NCI-H1417 (cell line): ENCODE measurements at places on chromosomes 5 and 9.
A peak's percentile ranks its signal among the peaks of the same experiment; 100 is the strongest.

- DNase-seq, result no peak
These were observed 8.4 kb downstream of the CNOT8 start for GRCh38 chr5:154866841-154867240.

DNA sequence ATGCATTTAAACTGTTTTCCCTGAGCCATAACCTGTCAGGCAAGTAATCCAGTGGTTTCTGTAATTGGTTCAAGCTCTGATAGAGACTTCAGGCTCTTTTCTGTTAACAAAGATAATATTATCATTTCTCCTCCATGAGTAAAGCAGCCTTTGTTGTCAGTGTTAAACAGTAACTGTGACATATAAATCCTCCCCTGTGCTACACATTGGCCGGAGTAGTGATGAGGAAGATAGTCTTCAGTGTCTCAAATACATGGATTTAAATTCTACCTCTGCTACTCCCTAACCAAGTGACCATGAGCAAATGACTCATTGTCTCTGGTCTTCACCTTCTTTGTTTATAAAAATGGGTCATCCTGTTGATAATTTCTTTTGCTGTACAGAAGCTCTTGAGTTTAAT lies 615.5 kb upstream of the CHD1 start:
- DNase-seq, result no peak

DNA sequence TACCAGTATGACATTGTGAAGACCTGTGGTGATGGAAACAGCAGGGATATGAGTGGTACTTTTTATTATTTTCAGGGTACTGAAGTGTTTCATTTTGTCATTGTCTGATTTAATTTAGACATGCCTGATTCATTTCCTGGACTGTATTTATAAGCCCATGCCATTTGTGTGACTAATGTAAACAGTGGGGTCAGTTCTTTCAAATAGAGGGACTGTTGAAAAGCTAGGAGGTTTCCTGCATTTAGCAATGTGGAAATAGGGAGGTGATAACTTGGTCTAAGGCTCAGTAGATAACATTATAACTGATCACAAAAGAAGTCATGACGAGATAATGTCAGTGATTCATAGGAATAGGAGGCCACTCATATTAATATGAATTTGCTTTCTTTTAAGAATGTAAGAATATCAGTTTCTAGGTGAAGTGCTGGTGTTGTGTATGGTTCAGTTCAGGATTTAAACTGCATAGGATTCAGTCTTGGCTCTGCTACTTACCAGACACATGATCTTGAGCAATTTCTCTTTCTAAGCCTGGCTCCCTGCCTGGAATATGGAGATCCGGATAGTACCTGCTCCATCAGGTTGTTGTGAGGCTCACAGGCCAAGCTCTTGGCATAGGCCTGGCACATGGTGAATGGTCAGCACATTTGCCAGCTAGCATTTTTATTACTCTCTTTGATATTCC lies 7.5 kb downstream of the RASGRF2 start:
- DNase-seq, result no peak

- no peak for DNase-seq
These were observed 596.9 kb downstream of the PDE4D start for GRCh38 chr5:59296317-59297264.

GRCh38 chr5:135051872-135052271 lies 17.8 kb upstream of the PITX1 start:
- no peak for DNase-seq

- DNase-seq, result no peak
These were observed 51.7 kb downstream of the ZNF366 start for GRCh38 chr5:72455476-72455875.

- no peak for DNase-seq
These were observed 10.0 kb upstream of the RETREG1 start for GRCh38 chr5:16626696-16627264.

- peak; percentile 18 for DNase-seq
These were observed 1342.4 kb upstream of the DMAC1 start for GRCh38 chr9:9142001-9142400.

GRCh38 chr5:96001262-96001661 lies 39.6 kb upstream of the ELL2 start:
- DNase-seq, result no peak

- no peak for DNase-seq
These were observed 1009.8 kb downstream of the DNAH5 start for GRCh38 chr5:12934722-12935121.

- peak; percentile 47 for DNase-seq
These were observed 746 bp downstream of the STRBP start for GRCh38 chr9:123267481-123268198.

GRCh38 chr5:159002171-159002570 lies 97.5 kb downstream of the EBF1 start:
- no peak for DNase-seq

DNA sequence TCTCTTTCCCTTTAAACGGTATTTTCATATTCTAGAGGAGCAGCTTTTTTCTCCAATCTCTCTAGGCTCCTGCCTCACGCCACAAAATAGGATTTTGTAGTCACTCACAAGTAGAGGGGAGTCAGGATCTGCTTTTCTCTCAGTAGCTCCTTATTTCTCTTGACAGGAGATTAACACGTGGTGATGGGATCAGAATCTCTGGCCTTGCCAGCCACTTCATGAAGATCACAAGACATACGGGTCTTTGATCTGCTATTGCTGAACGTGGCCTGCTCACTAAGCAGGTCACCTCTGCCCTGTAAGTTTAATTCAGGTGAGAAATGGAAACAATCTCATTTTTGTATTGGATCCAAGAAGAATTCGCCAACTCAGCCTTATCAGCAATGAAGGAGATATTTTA lies 257.5 kb downstream of the DIRAS2 start:
- no peak for DNase-seq
